ENCODE measurements at places on chromosomes 5 and 9. TPM values are rescaled to one million over a fixed set of nuclear protein-coding genes. Genes with fewer than 3 reads are reported as not detected.

The TRIM36 gene
- total RNA-seq = 0.39 TPM

DNA sequence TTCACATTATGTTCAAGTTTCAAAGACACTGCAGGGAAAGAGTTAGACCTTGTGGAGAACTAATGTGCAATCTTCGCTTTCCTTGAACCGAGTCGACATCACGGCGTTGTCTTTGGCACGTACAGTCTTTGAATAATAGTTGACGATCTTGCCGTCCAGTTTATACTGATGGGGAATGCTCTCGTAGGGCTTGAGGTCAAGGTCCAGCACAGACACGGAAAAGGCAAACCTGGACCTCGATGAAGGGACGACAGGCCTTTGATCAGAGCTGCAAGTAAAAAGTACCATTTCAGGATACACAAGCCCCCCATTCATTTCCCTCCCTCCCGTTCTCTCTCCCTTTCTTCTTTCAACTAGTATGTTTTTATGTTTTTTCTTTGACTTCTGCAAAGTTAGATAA, 54.1 kb downstream of the IPPK start:
- H3K36me3 ChIP-seq = peaks cover 77% of the 10 kb centered on the region
- H3K27ac ChIP-seq = no peak overlapping the region
- H3K4me3 ChIP-seq = no peak overlapping the region
- no peaks in the 10 kb centered on the region for H3K4me1 ChIP-seq
- DNase-seq = no peak

GRCh38 chr5:109242518-109242917, 167.3 kb downstream of the PJA2 start:
- H3K4me1 ChIP-seq = no peaks in the 10 kb centered on the region
- H3K36me3 ChIP-seq = no peaks in the 10 kb centered on the region
- no peak for DNase-seq

- H3K36me3 ChIP-seq = no peaks in the 10 kb centered on the region
- peak overlapping the region; percentile 42 for H3K27ac ChIP-seq
- H3K4me3 ChIP-seq = peak overlapping the region; percentile 71
Measured at GRCh38 chr5:176364765-176365350, 429 bp upstream of the ARL10 start.

Data from B cell (primary cell).